Occipital lobe (tissue), 3 donors: ENCODE measurements at places on chromosomes 3 and 15. TPM values are rescaled to one million over a fixed set of nuclear protein-coding genes. Genes with fewer than 3 reads are reported as not detected.

DNA sequence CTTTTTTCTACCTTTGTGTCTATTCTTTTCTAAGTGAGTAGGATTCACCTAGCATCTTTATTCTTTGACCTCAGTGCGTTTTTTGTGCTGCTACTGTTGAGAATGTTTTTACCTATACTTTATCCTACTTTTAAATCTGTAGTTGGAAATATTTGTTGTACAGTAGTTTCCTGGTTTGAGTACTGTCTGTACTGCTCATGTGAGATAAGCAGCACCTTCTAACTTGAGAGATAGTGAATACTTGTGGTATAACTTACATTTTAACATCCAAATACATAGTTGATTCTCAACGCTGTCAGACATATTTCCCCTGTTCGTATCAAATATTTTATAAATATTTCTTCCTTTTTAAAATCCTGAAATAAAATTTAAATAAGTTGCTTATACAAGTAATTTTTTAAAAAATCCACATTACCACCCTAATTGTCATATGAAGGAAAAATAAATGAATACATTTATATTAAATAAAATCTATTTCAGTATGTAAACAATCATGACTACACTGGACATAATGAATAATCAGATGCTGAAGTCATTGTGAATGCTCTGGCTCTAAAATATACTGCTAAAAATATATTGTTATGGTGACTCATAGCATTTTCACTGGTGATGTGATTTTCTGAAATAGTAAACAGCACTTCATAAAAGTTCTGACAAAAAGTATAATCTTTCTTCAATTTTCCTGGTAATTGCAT is 17.4 kb downstream of the ATP11B start:
- DNase-seq, result no peak

DNA sequence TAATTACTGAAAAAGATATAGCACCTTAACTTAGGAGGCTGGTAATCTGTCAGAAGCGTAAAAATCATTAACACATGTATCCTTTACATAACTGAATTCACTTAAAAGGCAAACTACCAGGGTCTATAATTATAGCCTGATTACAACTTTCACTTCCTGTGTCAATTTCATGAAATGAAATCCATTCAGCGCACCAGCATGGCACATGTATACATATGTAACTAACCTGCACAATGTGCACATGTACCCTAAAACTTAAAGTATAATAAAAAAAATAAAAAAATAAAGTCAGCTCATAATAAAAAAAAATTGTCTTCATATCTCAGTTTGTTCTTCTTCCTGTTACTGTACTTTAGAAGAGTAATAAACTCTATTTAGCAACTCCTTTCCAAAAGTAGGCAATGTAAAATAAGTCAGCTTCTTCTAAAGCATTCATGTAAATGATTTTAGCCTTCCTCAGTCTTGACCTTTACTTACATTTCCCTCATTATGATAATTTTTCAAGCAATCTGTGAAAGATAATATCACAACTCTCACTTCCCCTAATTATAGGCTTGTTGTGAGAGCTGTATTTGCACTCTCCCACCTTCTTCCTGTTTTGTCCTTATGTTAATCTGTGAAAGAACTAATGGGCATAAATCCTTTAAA is 50.1 kb downstream of the KBTBD8 start:
- no peak for DNase-seq

- DNase-seq, result no peak
Measured at GRCh38 chr3:70771426-70772147, 459.1 kb upstream of the MDFIC2 start.

DNA sequence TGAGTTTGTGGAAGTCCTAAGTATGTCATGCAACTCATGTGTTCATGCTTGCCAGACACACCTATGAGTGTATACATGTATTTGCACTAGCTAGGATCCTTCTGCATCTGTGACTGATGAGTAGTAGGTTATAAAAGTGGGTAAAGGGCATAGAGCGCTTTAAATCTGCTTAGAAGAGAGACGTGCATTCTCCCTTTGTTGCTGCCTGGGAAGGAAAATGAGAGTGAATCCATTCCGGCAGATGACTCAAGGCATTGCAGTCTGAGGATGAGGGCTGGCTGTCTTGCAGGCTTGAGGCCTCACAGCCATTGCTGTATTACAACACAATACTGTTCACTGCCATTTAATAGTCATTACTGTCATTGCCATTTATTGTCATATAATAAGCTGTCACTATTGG is 120.8 kb upstream of the UMPS start:
- no peak for DNase-seq

GRCh38 chr3:171666516-171666915 is 143.8 kb downstream of the PLD1 start:
- no peak for DNase-seq

GRCh38 chr15:23022156-23022555 is 17.2 kb downstream of the TUBGCP5 start:
- DNase-seq, result no peak

DNA sequence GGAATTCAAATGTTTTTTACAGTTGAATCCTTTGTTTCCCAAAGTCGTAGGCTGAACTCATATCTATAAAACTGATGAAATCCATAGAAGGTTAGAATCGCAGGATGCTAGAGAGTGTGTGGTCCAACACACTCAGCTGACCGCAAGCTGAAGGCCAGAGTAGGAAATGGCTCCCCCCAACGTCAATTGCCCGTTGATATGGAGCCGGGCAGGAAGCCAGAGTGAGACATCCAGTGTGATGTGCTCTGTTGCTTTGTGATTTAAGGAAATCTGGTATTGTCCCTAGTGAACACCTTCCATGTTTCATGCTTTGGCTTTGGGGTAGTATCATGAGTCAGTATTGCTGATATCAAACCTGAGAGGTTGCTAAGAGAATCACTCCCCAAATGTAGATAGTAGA is 5.8 kb upstream of the MEX3B start:
- peak; percentile 2 for DNase-seq

DNA sequence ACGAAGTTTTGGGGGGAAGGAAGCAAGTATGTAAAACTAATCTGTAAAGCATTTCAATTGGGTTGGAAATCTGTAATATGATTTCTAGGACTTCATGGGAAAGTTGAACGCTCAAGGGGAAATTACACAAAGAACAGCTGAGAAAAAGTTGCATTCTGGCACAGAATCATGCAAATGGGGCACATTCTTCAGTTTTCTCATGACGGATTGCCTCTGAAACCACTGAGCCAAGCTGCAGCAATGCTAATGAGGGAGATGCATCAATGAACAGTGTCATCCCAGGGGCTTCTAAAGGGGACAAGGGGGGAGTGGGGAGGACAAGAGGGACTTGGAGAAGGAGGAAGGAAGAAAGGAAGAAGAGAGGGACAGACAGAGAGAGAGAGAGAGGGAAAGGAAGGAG is 291.4 kb upstream of the ATP11B start:
- DNase-seq, result no peak

GRCh38 chr3:123657568-123657967 is 72.7 kb upstream of the HACD2 start:
- DNase-seq, result no peak

GRCh38 chr3:181919375-181919774 is 207.7 kb downstream of the SOX2 start:
- DNase-seq, result no peak

DNA sequence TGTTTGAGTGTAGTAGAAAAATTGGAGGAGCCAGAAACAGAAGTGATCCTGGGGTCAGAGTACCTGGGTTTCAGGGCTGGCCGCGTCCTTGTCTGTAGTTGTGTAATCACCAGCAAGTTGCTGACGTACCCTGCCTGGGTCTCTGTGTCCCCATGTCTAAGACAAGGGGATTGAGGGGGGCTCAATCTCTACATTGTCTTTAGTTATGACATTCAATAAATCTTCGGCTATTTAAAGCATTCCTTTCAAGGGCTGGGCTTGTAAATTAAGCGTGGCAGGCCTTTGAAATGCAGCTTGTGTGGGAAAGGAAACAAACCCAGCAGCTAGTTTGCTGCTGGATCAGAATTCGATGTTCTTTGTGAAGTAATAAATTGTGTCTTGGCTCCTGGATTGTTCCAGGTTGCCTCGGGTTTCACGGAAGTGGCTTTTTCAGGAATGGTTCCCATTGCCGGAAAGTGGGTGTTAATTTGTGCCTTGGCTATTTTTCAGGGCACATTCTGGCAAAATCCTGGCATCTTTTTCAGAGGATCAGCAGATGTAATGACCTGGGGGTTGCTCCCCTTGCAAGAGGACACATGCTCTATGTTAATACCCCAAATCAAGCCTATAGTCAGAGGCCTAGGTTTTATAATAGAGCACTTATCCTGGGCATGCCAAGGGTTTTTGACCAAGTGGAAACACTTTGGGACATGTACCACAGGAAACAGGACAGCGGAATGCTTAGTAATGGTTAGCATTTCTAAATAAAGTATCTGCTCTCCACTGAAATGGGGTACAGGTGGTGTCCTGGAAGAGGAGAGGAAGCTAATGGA is 294.8 kb upstream of the NR2E3 start:
- DNase-seq, result no peak

- no peak for DNase-seq
Measured at GRCh38 chr3:56997675-56998074, 62.8 kb upstream of the SPATA12 start.

DNA sequence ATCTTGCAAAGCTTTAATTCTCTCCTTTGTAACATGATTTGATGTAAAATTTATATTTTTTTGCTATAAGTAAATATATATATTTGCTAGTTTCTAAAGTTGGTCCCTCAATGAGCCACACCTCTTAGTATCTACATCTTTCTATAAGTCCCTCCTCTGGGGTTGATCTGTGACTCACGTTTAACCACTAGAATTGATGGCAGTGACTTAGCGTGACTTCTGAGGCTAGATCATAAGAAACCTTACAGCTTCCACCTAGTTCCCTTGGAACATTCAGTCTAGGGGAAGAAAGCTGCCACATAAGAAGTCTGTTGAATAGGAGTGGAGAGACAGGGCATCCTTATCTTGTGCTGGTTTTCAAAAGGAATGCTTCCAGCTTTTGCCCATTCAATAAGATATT is 56.6 kb upstream of the TNIK start:
- DNase-seq, result no peak

GRCh38 chr3:181326637-181327223 is 337.2 kb upstream of the DNAJC19 start:
- no peak for DNase-seq

GRCh38 chr15:89362203-89363101 is 27.8 kb upstream of the POLG start:
- DNase-seq, result peak; percentile 75

DNA sequence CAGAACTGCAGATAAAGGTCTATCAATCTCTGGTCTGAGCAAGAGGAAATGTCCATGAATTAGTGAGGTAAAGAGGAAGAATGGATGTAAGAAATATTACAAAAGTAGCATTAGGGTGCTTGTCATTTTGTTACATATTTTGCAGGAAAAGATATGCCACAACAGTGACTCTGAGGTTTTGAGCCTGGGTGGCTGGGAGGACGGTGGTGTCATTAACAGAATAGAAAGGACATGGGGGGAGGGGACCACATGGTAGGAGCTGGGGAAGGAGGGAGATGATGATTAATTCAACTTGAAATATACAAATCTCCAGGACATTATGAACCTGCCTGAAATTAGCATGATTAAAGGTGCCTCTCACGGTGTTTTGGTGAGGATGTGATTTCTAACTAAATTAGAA is 245.5 kb upstream of the MDFIC2 start:
- DNase-seq, result no peak

DNA sequence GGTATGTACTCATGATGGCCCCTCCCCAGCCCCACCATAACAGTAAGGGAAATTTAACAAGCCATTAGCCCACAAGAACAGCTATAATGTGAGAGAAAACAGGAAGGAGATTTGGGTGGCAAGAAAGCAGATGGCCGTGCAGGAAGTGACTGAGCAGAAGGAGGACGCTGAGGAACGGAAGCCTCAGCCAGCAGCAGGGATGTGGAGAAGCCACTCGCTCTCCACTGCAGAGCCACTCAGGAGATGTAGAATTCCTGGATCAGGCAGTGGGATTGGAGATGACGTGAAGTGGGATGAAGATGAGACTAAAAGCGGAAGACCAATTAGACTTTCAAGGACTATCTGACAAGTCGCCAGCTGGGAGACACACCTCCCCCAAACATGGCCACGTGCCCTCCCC is 31.2 kb downstream of the PRR23E start:
- DNase-seq, result no peak

GRCh38 chr3:37466660-37467359 is 292.4 kb upstream of the LRRFIP2 start:
- no peak for DNase-seq

DNA sequence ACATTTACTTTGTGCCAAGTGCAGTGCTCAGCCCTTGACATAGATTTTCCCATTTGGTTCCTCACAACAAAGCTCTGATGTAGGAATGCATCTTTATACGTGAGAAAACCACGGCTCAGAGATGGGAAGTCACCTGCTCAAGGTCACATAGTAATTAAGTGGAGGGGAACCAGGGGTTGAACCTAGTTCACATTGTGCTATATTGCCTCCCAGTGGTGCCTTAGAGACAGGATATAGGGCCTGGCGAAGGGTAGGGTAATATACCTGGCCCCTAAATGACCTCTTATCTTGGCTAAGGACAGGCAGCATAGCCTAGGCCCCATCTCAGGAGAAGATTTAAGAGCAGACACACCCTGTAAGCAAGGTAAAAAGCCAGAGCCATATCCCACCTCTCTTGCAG is 71.5 kb downstream of the FOXP1 start:
- DNase-seq, result no peak

DNA sequence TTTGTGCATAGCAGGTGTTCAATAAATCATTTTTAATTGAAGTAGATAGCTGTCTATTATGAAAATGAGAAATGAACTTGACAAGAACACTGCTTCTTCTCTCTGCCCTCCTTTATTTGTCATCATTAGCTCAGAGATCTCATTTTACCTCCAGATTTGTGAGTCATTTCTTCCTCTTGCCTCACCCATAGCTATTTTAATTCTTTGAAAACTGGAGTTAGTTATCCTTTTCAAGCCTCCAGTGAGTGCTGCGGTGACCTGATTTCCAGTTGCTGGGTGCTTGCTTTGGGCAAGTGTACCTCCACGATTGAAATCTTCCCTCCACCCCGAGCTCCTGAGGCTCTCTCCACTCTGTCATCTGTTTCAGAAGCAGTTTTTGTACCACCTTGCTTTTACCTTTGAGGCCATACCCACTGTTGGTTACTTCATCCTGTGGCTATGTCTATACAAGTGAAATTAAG is 114.6 kb downstream of the NFKBIZ start:
- peak; percentile 12 for DNase-seq

DNA sequence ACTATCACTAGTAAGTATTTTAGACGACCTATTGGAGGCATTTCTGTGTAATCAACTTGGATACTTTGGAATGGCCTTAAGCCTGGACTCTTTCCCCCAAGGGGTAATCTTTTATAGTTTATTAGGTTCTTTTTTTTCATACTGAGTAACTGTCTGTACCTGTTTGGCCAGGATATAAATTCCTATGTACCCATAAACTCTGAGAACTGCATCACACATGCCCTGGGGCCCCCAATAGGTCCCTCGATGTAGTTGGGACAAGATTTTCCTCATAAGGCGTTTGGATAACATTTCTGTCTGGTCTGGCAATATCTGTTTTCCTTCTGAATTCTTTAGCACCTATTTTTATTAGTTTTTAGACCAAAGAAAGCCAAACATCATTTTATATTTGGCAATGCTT is 86.4 kb upstream of the WNT7A start:
- no peak for DNase-seq

The IL17RB gene
- 2.2 TPM for total RNA-seq

The CNTN3 gene
- 16.2 TPM for total RNA-seq

The PARL gene
- total RNA-seq, result 26.8 TPM

The EXD1 gene
- 0.78 TPM for total RNA-seq

The C3orf20 gene
- total RNA-seq, result 0.16 TPM

The MITF gene
- total RNA-seq, result 2.7 TPM

The DAZL gene
- total RNA-seq, result not detected

The LIPH gene
- not detected for total RNA-seq

The TRH gene
- total RNA-seq, result 1.1 TPM
